ENCODE measurements at places on chromosomes 12 and 14. TPM values are rescaled to one million over a fixed set of nuclear protein-coding genes. Genes with fewer than 3 reads are reported as not detected.
A peak's percentile ranks its signal among the peaks of the same experiment; 100 is the strongest.

- H3K4me3 ChIP-seq, result no peak overlapping the region
- H3K36me3 ChIP-seq, result no peaks in the 10 kb centered on the region
- no peak for DNase-seq
- no peaks in the 10 kb centered on the region for H3K4me1 ChIP-seq
These were observed 70.1 kb downstream of the TSPAN9 start for GRCh38 chr12:3147260-3147659.

- H3K4me3 ChIP-seq, result no peak overlapping the region
- no peak overlapping the region for H3K27ac ChIP-seq
- no peak for DNase-seq
- no peaks in the 10 kb centered on the region for H3K36me3 ChIP-seq
These were observed 21.7 kb upstream of the CATSPERB start for GRCh38 chr14:91753501-91754128.

The ANHX gene
- not detected for total RNA-seq

DNA sequence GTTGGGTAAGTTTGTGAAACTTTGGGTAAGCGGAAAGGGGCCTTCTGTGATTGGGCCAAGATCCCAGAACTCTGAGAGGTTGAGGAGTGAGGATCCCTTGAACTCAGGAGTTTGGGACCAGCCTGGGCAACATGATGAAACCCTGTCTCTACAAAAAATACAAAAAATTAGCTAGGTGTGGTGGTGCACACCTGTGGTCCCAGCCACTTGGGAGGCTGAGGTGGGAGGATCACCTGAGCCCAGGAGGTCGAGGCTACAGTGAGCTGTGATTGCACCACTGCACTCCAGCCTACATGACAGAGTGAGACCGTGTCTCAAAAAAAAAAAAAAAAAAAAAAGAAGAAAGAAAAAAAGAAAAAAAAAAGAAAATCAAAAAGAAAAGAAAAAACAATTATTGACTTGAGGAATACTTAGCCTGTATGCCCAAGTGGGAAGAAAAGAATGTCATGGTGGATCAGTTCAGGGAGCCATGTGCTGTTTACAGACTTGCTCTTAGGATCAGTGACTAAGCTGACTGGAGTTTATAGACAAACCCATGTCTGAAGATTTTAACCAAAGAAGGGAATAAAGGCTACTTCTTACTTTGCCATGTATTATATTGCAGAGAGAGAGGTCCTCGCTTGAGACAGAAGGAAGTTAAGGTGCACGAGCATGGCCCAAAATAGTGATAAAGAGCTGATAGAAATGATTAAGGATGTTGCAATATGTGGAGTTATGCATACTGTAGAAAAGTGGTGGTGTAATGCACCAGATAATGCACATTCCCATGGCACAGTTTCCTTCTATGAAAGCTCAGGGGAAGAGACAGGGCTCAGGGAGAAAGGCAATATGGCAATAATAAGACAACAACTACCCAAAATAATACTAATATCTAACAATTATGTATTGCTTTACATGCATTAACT is 881 bp downstream of the HSD17B6 start:
- H3K4me1 ChIP-seq, result no peaks in the 10 kb centered on the region
- no peak overlapping the region for H3K4me3 ChIP-seq
- no peak overlapping the region for H3K27ac ChIP-seq
- no peak for DNase-seq

DNA sequence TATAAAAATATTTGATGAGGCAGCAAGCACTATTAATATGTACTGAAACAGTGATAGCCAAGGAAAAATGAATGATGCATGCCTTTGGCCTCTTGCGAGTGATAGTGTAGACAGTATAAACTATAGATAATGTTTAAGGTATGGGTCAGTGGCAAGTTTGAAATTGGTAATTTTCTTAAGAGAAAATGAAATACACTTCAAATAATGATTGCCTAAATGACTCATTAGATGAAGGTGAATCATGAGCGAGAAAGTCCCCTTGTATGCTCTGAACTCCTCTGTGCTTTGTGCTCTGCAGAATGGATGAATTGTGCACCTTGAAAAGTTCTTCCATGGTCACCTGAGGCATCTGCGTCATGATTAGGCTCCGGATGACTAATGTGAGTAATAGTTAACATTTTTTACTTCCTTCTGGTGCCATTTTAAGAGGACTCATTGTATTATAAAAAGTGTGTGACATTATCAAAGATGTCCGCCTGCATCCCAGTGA is 84.9 kb upstream of the RTL1 start:
- no peaks in the 10 kb centered on the region for H3K4me1 ChIP-seq
- H3K27me3 ChIP-seq, result no peaks in the 10 kb centered on the region
- no peak for DNase-seq
- no peak overlapping the region for H3K27ac ChIP-seq

GRCh38 chr14:21059842-21060613 is 2.4 kb downstream of the RNASE8 start:
- H3K27me3 ChIP-seq, result no peaks in the 10 kb centered on the region
- H3K4me1 ChIP-seq, result peaks cover 1% of the 10 kb centered on the region
- peak; percentile 19 for DNase-seq
- no peaks in the 10 kb centered on the region for H3K36me3 ChIP-seq

GRCh38 chr12:49762468-49762847 is 21.1 kb downstream of the TMBIM6 start:
- DNase-seq, result no peak
- H3K4me1 ChIP-seq, result no peaks in the 10 kb centered on the region
- H3K27me3 ChIP-seq, result no peaks in the 10 kb centered on the region
- no peak overlapping the region for H3K4me3 ChIP-seq

DNA sequence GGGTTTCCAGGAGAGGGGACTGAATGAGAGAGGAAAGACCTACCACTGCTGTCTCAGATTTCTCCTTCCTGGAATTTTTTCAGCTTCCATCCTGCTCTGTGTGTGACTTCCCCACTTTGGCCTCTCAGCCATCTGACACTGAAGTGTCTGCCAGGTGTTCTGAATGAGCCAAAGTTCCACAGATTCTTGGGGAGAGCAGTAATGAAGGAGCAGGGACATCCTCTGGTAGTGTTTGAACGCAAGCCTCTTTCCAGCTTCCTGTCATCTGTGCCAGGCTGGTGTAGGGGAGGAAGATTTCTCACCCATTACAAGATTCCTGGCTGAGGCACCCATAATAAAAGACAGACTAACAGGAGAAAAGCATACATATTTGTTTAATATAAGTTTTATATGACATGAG is 141.7 kb upstream of the NRXN3 start:
- H3K36me3 ChIP-seq, result no peaks in the 10 kb centered on the region
- H3K4me3 ChIP-seq, result no peak overlapping the region
- no peak overlapping the region for H3K27ac ChIP-seq
- no peaks in the 10 kb centered on the region for H3K27me3 ChIP-seq
- H3K4me1 ChIP-seq, result no peaks in the 10 kb centered on the region

GRCh38 chr14:39665075-39665475 is 232.8 kb upstream of the FBXO33 start:
- no peak for DNase-seq
- H3K27ac ChIP-seq, result no peak overlapping the region
- H3K4me3 ChIP-seq, result no peak overlapping the region
- no peaks in the 10 kb centered on the region for H3K27me3 ChIP-seq
- H3K4me1 ChIP-seq, result no peaks in the 10 kb centered on the region

- H3K4me3 ChIP-seq, result peak within 1 kb of the TSS; percentile 52
- peak; percentile 93 for DNase-seq
- H3K36me3 ChIP-seq, result no peaks in the 10 kb centered on the region
- H3K27me3 ChIP-seq, result no peaks in the 10 kb centered on the region
- no peaks in the 10 kb centered on the region for H3K4me1 ChIP-seq
These were observed at the start of gene SSTR1 for GRCh38 chr14:38207736-38208617. SSTR1 (plus strand) TSS chr14:38207904; CDS start chr14:38209390, 1,486 bp downstream.

The CPSF6 gene
- 46.7 TPM for total RNA-seq

The APOF gene
- not detected for total RNA-seq

The GZMB gene
- 3.0 TPM for total RNA-seq

The KLRG1 gene
- 1.0 TPM for total RNA-seq

DNA sequence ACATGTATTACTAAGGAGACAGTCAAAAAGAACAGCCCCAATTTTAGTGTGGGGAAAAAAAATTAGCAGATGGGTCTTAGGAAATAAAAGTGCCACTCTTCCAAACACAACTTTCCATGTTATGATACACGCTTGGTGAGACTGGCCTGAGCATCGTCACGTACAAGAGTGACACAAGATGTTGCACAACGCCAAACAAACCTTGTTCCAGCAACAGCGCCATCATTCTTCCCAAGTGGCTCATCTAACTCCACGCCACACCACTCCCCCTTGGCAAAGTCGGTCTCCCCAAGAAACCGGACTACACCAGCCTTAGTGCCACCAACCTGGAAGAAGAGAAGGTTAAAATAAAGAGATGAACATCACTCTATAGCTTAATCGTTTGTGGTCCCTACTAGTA is 58.7 kb downstream of the CLIP1 start:
- H3K27me3 ChIP-seq, result no peaks in the 10 kb centered on the region
- peaks cover 5% of the 10 kb centered on the region for H3K4me1 ChIP-seq
- DNase-seq, result no peak
- no peak overlapping the region for H3K4me3 ChIP-seq

GRCh38 chr14:64659366-64659765 is 44.9 kb upstream of the PLEKHG3 start:
- no peaks in the 10 kb centered on the region for H3K4me1 ChIP-seq
- no peak overlapping the region for H3K27ac ChIP-seq
- no peaks in the 10 kb centered on the region for H3K36me3 ChIP-seq
- no peak for DNase-seq

The LRP10 gene
- 204 TPM for total RNA-seq

- no peaks in the 10 kb centered on the region for H3K4me1 ChIP-seq
- no peaks in the 10 kb centered on the region for H3K36me3 ChIP-seq
- H3K27ac ChIP-seq, result no peak overlapping the region
- no peak overlapping the region for H3K4me3 ChIP-seq
- no peak for DNase-seq
These were observed 234.8 kb downstream of the PIK3C2G start for GRCh38 chr12:18496156-18496555.

- H3K4me3 ChIP-seq, result no peak overlapping the region
- DNase-seq, result no peak
- no peaks in the 10 kb centered on the region for H3K4me1 ChIP-seq
- H3K27ac ChIP-seq, result no peak overlapping the region
- no peaks in the 10 kb centered on the region for H3K27me3 ChIP-seq
These were observed 215.7 kb upstream of the IGF1 start for GRCh38 chr12:102696045-102696444.

GRCh38 chr12:52181746-52182145 is 10.1 kb downstream of the KRT80 start:
- H3K27me3 ChIP-seq, result no peaks in the 10 kb centered on the region
- H3K4me3 ChIP-seq, result no peak overlapping the region
- no peaks in the 10 kb centered on the region for H3K4me1 ChIP-seq
- H3K27ac ChIP-seq, result no peak overlapping the region
- no peaks in the 10 kb centered on the region for H3K36me3 ChIP-seq
- DNase-seq, result no peak

- H3K36me3 ChIP-seq, result no peaks in the 10 kb centered on the region
- peak; percentile 87 for DNase-seq
- H3K27me3 ChIP-seq, result no peaks in the 10 kb centered on the region
- peaks cover 4% of the 10 kb centered on the region for H3K4me1 ChIP-seq
- H3K4me3 ChIP-seq, result no peak overlapping the region
These were observed 29.3 kb downstream of the SLC7A8 start for GRCh38 chr14:23153851-23154796.

- peak overlapping the region; percentile 97 for H3K27ac ChIP-seq
- no peaks in the 10 kb centered on the region for H3K4me1 ChIP-seq
- no peak for DNase-seq
- no peaks in the 10 kb centered on the region for H3K36me3 ChIP-seq
- peak overlapping the region; percentile 58 for H3K4me3 ChIP-seq
These were observed 2.0 kb upstream of the CPNE8 start for GRCh38 chr12:38907201-38907923.

- no peak for DNase-seq
These were observed 342.5 kb downstream of the RMST start for GRCh38 chr12:97805146-97805545.

DNA sequence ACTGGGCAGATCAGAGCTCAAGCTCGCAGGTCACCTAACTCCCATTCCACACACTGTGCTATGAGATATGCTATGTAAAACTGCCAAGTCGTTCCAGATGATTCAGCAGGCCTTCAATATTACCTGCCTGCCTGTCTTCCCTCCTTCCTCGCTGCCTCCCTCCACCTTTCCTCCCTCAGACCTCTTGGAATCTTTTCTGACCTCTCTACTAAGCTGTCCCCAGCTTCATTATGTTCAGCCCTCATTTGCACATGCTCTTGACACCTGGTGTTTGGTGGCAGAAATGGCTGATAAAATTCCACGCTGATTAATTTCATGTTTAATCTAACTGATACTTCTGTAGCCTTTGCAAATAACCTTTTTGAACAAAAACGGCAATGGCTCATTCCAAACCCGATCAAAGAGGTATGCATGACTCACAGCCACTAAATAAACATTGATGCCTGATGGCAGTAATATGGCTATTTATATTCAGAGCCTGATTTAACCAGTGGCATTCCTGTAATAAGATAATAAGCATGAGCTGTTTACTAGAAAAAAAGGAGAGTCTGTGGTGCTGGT is 130.8 kb upstream of the EGLN3 start:
- H3K4me1 ChIP-seq, result no peaks in the 10 kb centered on the region
- H3K36me3 ChIP-seq, result no peaks in the 10 kb centered on the region
- no peak for DNase-seq
- H3K27ac ChIP-seq, result no peak overlapping the region
- no peaks in the 10 kb centered on the region for H3K27me3 ChIP-seq

DNA sequence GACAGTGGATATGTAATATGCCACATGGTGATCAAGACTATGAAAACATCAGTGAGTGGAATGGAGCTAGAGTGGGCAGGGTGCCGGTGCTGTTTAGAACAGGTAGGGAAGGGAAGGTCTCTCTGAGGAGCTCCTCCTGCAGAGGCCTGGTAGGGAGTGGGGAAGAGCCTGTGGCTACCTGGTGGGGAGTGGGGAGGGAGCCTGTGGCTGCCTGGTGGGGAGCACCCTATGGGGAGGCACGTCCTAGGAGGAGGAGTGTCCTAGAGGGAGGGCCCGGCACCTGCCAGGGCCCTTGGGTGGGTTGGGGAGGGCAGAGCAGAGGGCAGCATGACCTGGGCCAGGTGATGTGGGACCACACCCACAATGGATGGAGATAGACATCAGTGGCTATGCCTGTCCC is 122.6 kb downstream of the ADGRD1 start:
- H3K36me3 ChIP-seq, result no peaks in the 10 kb centered on the region
- no peaks in the 10 kb centered on the region for H3K4me1 ChIP-seq
- H3K27me3 ChIP-seq, result no peaks in the 10 kb centered on the region
- no peak for DNase-seq
- H3K27ac ChIP-seq, result no peak overlapping the region

DNA sequence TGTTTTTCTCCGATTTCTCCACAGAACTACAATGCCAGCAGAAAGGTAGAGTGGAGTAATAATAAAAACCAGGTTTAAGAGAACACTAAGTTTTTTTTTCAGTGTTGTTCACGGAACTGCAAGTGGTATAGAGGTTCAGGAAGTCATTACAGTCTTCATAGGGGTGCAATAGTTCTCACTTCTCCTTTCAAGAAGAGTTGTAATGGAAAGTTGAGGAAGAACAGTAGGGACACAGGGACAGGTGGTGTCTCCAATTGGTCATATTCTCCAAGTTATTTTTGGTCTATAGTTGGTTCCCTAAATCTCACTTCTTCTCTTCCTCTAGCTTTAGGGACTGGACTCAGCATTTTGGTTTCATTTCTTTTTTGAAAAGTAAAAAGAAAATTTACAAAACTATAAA is 894.0 kb downstream of the NRXN3 start:
- no peaks in the 10 kb centered on the region for H3K4me1 ChIP-seq
- no peak overlapping the region for H3K4me3 ChIP-seq
- H3K27ac ChIP-seq, result no peak overlapping the region
- no peak for DNase-seq
- no peaks in the 10 kb centered on the region for H3K36me3 ChIP-seq

All from colonic mucosa (tissue), 4 donors.